A673 (cell line): ENCODE measurements at places on chromosomes 16 and 17. TPM values are rescaled to one million over a fixed set of nuclear protein-coding genes. Genes with fewer than 3 reads are reported as not detected.

GRCh38 chr16:74438492-74438979 is 17.3 kb upstream of the CLEC18B start:
- DNase-seq, result no peak
- H3K27me3 ChIP-seq, result no peaks in the 10 kb centered on the region
- no peak overlapping the region for H3K4me3 ChIP-seq
- H3K36me3 ChIP-seq, result peaks cover 69% of the 10 kb centered on the region

DNA sequence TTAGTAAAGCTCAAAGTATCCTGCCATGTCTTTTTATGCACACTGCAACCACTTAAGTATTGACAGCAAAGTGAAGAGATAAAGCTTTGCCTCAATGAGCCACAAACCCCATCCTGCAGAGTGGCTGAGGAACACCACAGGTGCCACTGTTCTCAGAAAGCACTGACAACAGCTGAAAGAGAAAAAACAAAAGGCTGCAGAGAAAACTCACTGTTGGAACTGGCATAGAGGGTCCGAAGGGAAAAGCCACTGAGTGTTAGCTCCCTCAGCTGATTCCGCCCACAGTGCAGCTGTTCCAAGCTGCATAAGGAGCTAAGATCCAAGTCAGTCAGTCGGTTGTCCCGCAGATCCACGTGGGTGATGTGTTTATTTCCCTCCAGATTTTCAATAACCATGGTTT is 48.3 kb downstream of the PHLPP2 start:
- no peak overlapping the region for H3K4me3 ChIP-seq
- DNase-seq, result no peak
- H3K27ac ChIP-seq, result no peak overlapping the region
- H3K36me3 ChIP-seq, result peaks cover 30% of the 10 kb centered on the region
- no peaks in the 10 kb centered on the region for H3K27me3 ChIP-seq
- no peaks in the 10 kb centered on the region for H3K4me1 ChIP-seq

CACNG4 gene
- total RNA-seq, result 9.7 and 9.9 TPM in 2 replicates

TBX21 gene
- not detected in 2 replicates for total RNA-seq

RANBP10 gene
- total RNA-seq, result 27.1 and 28.0 TPM in 2 replicates
